ENCODE measurements at places on chromosomes 5 and 9.

DNA sequence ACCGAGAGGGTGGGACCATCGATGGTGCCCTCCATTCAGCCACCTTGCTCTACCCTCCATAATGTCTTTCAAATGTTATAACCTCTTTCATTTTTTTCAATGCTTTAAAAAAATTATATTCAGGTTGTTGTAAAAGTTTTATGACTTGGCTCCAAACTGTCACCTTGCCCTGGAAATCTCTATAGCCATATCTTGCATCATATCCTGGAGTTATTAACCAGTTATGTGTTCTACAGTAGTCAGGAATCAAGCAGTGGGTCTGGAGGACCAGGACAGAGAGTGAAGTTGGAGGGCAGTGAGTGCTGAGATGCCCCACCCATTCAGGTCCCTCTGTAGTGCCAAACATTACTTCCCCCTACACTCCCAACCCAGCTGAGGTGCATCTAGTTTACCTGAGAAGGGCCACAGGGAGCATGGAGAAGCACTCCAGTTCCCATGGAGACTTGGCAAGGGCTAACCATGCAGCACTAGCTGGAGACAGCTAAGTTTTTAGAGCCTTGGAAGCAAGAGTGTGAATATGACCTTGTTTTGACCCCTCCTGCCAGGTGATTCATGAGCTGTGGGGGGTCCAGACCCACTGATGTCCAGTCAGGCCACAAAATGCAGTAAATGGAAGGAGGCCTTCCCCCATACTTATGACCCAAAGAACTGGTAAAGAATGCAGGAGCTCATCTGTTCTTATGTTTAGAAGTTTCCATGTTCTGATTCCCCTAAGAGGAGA, 5.5 kb downstream of the IFNA8 start:
- DNase-seq, result no peak

DNA sequence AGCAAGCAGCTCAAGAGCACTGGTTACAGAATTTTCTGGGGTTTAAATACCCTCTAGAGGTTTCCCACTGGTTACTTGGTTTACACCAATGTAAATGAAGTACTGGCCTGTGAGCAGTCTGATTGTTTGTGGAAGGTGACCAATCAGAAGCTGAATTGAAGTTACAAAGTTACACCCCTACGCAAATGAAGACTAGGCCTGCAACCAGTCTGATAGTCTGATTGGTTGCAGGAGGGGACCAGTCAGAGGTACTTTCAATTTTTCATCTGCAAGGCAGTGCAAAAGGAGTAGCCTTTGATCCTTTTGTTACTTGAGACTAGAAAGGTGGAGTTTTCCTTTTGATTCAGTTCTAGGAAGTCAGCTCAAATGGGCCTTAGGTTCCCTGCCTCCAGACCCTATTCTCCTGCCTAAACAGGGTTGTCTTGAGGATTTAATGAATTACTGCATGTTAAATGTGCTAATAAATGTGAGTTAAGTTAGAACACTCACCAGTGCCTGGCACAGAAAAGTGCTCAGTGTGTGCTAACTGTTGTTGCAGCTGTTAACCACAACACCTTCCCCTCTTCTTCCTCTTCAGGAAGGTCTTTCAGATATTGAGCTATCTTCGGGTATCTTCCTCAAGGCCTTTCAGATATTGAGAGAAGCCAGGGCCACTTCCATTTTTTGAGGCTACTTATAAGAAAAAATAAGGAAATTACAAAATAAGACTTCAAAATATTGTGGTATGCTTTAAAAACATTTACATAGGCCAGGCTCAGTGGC, 32.1 kb upstream of the CLINT1 start:
- no peak for DNase-seq

DNA sequence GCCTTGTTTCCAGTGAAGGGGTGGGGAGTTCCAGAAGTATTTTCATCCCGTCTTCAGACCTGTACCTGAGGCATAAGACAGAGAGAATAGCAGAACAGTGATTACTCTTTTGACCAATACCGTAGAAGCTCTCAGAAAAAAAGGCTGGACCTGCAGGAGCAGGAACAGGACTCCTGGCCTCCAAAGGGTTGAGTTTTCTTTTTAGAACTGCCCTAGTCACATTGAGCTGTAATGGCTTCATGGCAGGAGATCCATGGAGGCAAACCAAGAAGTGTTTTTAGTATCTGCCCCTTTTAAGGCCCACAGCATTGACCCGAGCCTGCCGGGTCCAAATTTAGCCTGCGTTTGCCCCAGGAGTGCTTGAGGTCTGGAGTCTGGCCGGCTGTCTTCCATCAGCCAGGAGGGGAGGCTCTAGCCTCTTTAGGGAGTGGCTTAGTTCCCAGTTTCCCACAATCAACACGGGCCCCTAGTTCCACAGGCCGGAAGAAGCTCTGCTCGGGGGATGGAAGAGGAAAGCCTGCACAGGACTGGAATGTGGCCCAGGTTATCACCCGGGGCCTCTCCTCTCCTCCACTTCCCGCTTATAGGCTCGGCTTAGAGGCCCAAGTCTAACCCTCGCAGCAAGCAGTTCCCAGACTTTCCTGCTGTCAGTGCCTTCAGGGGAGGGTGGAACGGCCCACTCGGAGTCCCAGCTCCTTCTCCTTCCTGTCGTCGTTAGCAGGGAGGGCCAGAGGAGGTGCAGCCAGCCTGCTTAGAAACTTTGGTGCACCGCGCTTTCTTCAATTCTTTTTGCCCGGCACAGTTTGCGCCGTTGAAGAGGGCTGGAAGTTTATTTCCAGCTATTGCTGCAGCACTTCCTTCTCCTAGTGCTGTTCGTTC, 80.7 kb downstream of the C9orf152 start:
- no peak for DNase-seq

GRCh38 chr5:65034813-65035209, 266.1 kb downstream of the CWC27 start:
- DNase-seq, result no peak

- no peak for DNase-seq
Measured at GRCh38 chr5:72476721-72477120, 30.5 kb downstream of the ZNF366 start.

DNA sequence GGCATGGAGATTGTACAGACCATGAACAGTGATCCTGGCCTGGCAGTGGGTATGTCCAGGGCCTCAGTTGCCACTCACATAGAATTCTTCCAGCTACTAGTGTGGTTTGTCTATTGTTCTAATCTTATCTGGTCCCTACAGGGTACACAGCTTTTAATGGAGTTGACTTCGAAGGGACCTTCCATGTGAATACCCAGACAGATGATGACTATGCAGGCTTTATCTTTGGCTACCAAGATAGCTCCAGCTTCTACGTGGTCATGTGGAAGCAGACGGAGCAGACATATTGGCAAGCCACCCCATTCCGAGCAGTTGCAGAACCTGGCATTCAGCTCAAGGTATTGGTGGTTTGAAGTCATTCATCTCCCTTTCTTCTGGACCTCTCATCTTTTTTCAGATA, 43.8 kb downstream of the THBS4 start:
- no peak for DNase-seq

DNA sequence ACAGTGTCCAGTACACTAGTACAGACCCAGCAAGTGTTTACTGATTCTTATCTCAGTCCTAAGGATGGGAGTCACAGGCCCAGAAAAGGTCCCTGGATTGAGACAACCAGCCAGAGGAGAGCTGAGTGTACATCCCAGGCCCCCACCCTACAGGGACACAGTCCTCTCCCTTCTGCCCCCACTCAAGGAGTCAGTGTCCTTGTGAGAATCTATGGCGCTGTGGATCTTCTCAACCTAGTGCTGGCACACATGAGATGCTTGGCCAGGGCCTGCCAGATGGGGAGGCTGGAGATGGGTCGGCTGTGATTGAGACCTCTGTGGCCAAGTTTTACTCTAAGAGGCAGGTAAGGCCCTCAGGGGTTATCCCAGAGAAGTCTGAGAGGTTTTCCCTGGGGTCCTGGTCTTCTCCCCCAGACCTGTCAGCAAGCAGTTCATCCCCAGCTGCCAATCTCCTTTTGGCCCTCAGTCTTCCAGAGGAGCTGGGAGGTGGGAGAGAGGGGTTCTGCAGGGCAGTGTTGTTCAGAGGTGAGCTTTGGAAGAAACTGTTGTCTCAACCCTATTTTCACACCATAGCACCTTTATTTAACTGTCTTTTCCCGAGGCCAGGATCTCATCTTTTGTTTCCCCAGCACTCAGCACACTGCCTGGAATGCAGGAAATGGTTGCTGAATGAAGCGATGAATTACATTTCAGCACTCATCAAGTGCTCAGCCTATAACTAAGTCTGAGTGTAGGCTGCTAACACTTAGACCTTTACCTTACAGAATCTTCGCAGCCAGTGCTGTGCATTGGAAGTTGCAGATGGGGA, 3.2 kb upstream of the NSD1 start:
- no peak for DNase-seq
